ENCODE measurements at places on chromosomes 4 and X.

DNA sequence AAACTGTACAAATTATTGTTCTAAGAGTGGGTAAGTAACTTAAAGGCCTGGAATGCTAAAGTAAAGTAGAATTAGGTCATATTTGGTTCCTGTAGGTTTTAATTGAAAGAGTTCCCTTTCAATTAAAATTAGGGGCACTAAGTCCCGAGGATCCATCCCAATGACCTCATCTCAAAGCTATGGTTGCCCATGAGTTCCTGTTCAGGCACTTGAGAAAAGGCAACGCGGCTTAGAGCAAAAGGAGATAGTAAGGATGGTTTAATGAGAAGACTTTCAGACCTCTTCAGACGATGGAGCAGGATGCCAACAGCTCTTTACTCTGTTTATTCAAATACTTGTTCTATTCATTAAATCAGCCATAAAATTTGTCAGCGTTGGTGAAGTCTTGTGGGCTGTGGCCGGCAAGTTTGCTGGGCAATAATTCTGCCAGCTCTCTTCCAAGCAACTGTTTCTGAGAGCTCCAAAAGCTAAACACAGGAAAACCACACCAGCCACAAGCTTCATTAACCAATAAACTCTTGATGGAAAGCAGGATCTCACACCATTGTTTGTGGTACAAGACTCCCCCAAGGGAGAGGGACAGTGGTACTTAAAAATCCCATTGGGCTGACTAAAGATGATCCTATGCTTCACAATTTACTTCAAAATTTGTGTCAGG is 167.4 kb downstream of the COL4A6 start:
- DNase-seq = peak; percentile 37

GRCh38 chrX:106999002-106999975 is 723 bp downstream of the MORC4 start:
- DNase-seq = no peak

- no peak for DNase-seq
Measured at GRCh38 chr4:143241892-143242291, 57.2 kb downstream of the USP38 start.

DNA sequence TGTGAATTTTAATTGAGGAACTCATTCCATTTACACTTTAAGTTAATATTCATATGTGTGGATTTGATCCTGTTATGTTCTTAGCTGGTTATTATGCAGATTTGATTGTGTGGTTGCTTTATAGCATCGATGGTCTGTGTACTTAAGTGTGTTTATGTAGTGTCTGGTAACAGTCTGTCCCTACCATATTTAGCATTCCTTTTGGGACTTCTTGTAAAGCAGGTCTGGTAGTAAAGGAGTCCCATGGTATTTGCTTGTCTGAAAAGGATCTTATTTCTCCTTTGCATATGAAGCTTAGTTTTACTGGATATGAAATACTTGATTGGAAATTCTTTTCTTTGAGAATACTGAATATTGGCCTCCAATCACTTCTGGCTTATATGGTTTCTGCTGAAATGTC is 76.6 kb downstream of the KLF8 start:
- DNase-seq = no peak

GRCh38 chrX:120021927-120022326 is 55.6 kb downstream of the RHOXF2B start:
- DNase-seq = no peak

DNA sequence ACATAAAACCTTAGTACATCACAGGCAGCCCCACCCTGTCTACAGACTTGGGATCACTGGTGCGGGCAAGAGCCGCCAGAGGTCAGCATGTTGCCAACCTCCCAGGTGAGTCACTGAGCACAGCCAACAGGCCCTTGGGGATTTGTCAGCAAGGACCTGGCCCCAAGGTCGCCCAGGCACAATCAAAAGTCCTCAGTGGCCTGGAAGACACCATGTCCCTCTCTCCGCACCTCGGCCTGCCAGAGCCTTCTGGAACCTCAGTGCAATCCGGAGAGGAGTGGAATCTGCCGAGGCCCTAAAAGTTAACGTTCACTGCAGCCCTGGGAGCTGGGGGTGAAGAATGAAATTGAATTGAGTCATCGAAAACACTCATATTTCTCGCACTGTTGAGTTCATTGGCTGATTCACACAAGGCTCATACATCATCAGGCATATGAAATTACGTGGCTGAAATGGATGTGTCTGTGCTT is 74.3 kb downstream of the WFS1 start:
- DNase-seq = no peak

GRCh38 chr4:81460834-81461233 is 10.9 kb downstream of the RASGEF1B start:
- no peak for DNase-seq

- no peak for DNase-seq
Measured at GRCh38 chr4:51851090-51851936, 8.4 kb downstream of the DCUN1D4 start.

- peak; percentile 2 for DNase-seq
Measured at GRCh38 chr4:150104404-150105027, 26.3 kb downstream of the DCLK2 start.

DNA sequence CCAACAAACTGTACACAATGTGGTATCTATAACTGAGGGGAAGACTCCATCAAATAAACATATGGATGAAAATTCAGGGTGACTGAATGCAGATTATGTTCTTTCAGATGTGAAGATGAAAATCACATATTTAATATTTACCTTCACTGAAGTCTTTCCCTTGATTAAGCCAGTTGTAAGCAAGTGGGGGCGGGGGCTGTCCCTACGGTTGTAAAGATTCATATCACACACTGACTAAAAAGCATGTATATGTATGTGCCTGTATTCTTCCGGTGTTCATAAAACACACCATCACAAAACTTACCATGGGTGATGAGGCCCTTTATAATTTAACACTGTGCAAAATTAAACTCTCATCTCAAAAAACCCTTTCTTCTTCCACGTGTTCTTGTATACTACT is 1.3 kb downstream of the TAB3 start:
- DNase-seq = no peak

DNA sequence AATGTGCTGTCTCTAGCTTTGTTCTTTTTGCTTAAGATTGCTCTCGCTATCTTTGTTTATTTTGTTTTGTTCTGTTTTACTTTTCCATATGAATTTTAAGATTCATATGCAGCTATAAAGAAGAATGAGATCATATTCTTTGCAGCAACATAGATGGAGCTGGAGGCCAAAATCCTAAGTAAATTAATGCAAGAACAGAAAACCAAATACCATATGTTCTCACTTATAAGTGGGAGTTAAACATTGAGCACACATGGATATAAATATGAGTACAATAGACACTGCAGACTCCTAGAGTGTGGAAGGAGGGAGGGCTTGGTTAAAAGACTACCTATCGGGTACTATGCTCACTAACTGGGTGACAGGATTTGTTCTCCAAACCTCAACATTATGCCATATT is 237.8 kb downstream of the TRAM1L1 start:
- DNase-seq = no peak

GRCh38 chrX:87578978-87579377 is 61.4 kb downstream of the KLHL4 start:
- DNase-seq = no peak

DNA sequence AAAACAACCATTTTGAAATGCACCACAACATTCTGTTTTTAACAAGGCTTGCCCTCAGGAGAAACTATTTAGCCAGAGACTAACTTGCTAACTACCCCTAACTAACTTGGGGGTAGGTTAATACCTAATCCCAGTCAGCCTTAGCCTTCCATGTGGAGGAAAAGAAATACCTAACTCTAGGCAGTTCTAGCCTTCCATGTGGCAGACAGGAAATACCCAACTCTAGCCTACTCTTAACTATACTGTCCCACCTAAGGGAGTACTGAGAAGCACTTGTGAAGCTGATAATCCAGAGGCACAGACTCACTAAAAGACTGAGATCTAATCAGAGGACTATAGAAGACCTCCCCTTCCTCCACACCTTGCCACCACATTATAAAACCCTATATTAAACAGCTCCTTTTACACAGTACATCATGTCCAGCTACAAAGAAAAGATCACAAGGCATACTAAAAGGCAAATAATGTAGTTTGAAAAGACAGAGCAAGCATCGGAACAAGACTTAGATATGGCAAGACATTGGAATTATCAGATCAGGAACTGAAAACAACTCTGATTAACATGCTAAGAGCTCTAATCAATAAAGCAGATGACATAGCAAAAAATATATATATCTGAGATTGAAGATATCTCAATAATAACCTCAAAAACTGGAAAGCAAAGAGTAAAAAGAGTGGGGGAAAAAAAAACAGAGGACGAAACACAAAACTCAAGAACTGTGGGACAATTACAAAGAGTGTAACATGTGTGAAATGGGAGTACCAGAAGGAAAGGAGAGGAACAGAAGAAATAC is 52.2 kb downstream of the FRYL start:
- no peak for DNase-seq

DNA sequence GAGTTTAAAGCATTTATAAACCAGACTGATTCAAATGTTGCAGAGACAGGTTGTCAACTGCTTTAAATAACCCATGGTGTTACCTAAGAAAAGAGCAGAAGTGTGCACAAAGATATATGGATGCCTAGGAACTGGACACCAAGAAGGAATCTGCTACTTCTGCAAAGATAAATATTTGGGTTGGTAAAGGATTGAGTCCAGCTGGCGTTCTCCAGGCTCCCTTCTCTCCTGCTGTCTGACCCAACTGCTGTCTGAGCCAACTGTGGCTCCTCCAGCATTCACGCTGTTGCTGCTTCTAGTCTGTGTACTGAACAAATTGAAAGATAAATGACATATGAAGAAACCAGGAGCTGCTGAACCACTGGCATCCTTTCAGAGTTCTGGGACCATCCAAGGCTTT is 1167.8 kb upstream of the PRKX start:
- no peak for DNase-seq

DNA sequence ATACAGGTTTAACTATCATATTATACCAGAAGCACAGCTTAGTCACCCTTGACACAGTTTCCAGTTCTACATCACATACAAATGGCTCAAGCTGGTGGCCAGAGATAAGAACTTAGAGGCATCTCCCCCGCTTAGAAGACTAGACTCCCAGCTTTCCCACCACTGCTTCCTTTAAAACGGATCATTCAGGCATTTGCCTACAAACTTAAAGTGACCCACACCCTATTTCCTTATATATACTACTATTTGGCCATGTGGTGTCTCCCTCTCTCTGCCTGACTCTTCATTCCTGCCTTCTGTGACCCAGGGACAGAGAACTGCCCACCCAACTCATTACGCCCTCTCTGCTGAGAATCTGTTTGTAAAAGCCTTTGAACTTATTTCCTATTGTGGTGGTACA is 781.2 kb upstream of the DIAPH2 start:
- peak; percentile 17 for DNase-seq

- peak; percentile 68 for DNase-seq
Measured at GRCh38 chr4:126223784-126224407, 909.1 kb downstream of the FAT4 start.

- DNase-seq = no peak
Measured at GRCh38 chrX:24646745-24647182, 383 bp downstream of the PCYT1B start.

GRCh38 chrX:134911348-134911747 is 79.4 kb upstream of the SMIM10 start:
- DNase-seq = peak; percentile 14

DNA sequence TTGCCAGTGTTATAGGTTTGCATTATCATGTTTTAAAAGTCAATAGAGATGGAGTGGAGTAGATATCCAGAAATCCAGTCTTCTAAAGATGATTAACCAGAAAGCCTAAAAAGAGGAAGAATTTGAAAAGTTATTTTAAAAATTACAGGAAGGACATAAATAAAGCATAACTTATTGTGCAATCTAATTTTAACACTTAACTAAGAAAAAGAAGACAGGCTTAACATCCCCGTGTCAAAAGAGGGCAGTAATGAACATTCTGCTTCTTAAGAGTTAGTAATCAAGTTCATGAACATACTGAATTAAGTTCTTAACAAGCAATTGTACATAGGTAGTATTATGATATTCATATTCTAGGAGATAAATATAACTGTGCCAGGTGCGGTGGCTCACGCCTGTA is 39.3 kb downstream of the ELF2 start:
- DNase-seq = peak; percentile 35

DNA sequence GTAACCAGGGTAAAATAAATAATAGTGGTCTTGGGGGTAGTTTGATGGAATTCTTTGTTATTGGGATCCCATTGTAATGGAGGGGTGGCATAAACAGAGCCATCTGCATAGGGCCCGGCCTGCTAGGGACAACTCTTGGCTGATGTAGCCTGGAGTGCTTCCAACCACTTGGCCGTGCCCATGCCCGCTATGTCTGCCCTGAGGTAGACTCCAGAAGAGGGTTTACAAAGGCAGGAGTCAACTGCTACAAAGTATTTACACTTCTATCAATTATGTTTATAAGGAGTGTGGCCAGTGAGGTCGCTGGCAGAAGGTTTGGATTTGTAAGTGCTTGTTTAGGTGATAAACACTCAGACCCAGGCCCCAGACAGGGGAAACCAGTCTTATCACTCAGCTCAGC is 8.1 kb downstream of the RASL11B start:
- DNase-seq = no peak

- DNase-seq = no peak
Measured at GRCh38 chrX:2325076-2325784, 175.5 kb downstream of the DHRSX start.

DNA sequence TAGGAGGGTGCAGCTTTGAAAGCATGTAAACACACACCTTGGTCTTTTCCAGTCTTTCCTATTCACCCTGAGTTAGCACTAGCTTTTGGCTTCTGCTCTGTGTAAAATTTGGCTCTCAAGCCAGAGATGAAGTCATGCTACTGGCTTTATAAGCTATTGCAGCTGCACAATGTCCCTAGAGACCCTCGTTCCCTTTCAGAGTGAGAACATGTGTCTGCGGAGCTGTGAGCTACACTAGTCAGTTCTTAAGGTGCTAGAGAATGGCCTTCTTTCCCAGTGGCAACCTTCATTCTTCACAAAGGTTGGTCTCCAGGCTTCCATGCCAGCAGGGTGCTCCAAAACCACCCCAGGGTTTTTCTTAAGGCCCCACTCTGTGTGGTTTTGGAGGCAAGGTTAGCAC is 199.1 kb downstream of the SPATA18 start:
- no peak for DNase-seq

DNA sequence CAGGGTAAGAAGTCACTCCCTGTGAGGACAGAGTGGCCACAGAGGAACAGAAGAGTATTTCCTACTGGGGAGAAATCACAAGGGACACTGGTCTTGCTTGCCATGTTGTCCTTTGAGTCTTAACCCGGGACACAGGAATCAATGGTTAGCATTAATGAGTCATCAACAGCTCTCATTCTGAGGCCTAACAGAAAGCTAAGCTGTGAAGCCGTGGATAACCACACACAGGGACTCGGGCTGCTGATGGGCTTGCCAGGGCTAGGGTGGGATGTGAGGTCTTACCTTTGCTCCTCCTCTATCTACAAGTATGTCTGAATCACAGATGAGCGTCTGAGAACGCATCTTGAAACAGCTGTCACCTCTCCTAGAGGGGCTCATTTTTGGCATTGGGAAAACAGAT is 22.2 kb downstream of the HELT start:
- DNase-seq = no peak

- no peak for DNase-seq
Measured at GRCh38 chr4:38982361-38983095, 49.7 kb downstream of the TMEM156 start.

Measured in Kasumi-1 (cell line).